ENCODE measurements at places on chromosomes 3 and 15.

- DNase-seq, result no peak
These were observed 129.4 kb upstream of the CNTN4 start for GRCh38 chr3:1969281-1969680.

GRCh38 chr3:156132313-156132712 lies 11.9 kb downstream of the KCNAB1 start:
- no peak for DNase-seq

GRCh38 chr3:82281205-82281604 lies 519.8 kb upstream of the GBE1 start:
- DNase-seq, result no peak

- DNase-seq, result no peak
These were observed 238.0 kb downstream of the DOCK3 start for GRCh38 chr3:50912746-50913145.

- DNase-seq, result no peak
These were observed 153.5 kb upstream of the COL8A1 start for GRCh38 chr3:99484871-99485270.

- DNase-seq, result no peak
These were observed 39.3 kb downstream of the ST6GAL1 start for GRCh38 chr3:186969607-186970006.

- DNase-seq, result no peak
These were observed 234.3 kb downstream of the SHOX2 start for GRCh38 chr3:157871838-157872460.

- no peak for DNase-seq
These were observed 302.5 kb upstream of the GADL1 start for GRCh38 chr3:31196881-31197364.

DNA sequence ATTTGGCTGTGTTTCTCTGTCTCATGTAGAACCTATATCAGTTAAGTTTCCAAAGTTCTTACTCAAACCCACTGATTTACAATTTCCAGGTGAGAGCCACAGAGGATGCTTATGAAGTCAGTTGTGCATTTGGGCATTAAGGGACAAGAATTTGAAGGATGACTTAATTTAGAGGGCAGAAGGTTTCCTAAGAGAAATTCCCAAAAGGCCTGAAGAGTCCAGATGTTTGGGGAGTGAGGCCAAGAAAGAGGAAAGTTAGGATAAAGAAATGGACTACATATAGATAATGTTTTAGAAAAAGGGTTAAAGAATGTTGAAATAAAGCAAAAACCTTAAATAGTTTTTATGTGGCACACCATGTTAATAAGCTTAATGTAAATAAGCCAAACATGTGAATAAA lies 338.7 kb upstream of the GRM7 start:
- no peak for DNase-seq

DNA sequence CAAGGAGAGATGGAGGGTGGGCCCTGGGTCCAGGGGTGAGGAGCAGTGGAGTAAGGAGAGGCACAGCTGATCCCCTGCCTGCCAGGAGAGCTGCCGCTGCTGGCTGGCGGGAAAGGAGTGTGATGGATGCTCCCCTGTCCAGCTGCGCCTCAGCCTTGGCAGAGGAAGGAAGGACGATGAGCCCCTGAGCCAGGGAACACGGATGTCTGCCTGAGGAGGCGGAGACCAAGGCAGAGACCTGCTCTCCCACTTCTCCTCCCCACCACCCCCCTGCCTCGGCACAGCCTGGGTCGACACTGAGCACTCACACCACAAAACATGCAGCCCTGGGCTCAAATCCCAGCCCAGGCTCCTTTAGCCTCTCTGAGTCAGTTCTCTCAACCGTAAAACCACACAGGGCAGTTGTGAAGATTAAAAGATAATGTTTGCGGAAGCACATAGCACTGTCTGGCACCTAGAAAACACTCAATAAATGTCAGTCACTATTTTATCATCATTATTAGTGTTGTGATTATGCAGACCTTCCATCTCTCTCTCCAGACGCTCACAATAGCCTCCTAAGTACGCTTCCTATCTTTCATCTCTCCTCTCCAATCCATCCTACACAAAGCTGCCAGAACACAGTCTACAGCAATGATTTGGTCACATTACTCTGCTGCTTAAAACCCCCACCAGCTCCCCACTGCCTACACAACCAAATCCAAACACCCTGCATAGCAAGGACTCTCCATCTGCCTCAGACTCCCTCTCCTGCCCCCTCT lies 52.2 kb downstream of the SEMA5B start:
- DNase-seq, result no peak

- DNase-seq, result no peak
These were observed 209.0 kb downstream of the GAP43 start for GRCh38 chr3:115832265-115832664.

- DNase-seq, result no peak
These were observed 78.8 kb downstream of the SLC7A14 start for GRCh38 chr3:170507063-170507462.

- no peak for DNase-seq
These were observed 10.8 kb downstream of the MESD start for GRCh38 chr15:80978685-80979329.

DNA sequence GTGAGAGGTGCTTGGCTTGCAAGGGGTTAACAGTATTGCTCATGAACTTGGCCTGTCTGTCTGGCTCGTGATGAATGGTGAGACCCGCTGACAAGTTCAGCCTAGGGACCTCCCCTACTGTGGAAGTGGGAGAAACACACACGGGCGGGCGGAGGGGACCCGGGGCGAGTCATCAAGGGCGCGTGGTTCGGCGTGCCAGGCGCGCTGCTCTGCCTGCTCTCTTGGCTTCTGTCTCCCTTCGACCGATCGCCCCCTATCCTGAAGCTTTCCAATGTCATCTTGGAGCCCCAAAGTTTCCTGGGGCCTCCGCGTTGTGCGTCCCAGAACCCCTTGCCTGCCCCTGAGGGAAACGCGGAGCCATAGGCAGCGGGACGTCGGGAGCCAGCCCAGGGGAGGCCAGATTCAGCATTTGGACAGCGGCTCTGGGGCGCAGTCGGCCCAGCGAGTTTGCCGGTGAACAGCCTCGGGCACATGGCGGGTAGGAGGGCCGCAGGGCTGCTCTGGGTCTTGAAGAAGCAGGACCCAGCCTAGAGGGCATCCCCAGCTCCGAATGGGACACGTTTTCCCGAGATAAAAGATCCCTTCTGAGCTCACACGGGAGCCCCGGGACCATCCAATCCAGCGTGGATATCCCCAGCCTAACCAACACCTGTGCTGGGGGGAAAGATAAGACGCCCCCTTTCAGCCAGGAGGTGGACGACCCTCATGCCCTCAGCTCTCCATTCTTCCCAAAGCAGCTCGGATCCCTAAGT lies 27.0 kb upstream of the POLG start:
- DNase-seq, result peak; percentile 44

GRCh38 chr3:135125171-135125801 lies 330.2 kb downstream of the EPHB1 start:
- DNase-seq, result no peak

GRCh38 chr3:160150525-160150924 lies 74.7 kb upstream of the C3orf80 start:
- no peak for DNase-seq

GRCh38 chr3:15513116-15513515 lies 8.4 kb downstream of the COLQ start:
- no peak for DNase-seq

GRCh38 chr3:197736010-197736490 lies 654 bp downstream of the RUBCN start:
- no peak for DNase-seq

GRCh38 chr3:139586420-139587017 lies 47.0 kb upstream of the RBP1 start:
- DNase-seq, result no peak

GRCh38 chr3:187013159-187013716 lies 82.9 kb downstream of the ST6GAL1 start:
- DNase-seq, result no peak

GRCh38 chr3:55630921-55631299 lies 143.8 kb upstream of the WNT5A start:
- DNase-seq, result no peak

- DNase-seq, result no peak
These were observed 27.0 kb upstream of the KCTD6 start for GRCh38 chr3:58464866-58465265.

- DNase-seq, result no peak
These were observed 190.8 kb upstream of the LPP start for GRCh38 chr3:187963003-187963676.

- DNase-seq, result no peak
These were observed 195.9 kb upstream of the DPH6 start for GRCh38 chr15:35741881-35742280.

DNA sequence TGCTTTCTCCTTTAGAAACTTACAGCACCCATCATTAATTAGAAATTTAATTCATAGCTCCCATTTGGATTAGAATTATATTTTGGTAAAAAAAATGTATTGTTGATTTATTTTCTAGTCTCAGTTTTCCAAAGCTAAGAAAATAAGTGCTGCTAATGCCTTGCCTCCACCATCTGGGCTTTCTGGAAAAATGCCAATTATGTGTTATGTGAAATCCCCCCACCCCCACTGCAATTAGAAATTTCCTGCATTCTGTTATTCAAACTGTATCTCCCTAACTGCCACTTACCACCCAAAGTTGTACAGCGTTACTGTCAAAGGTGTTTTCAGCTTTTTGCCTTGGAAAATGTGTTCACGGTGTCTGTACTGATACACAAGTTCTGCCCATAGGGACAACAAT lies 617.2 kb upstream of the UBE2E2 start:
- DNase-seq, result no peak

DNA sequence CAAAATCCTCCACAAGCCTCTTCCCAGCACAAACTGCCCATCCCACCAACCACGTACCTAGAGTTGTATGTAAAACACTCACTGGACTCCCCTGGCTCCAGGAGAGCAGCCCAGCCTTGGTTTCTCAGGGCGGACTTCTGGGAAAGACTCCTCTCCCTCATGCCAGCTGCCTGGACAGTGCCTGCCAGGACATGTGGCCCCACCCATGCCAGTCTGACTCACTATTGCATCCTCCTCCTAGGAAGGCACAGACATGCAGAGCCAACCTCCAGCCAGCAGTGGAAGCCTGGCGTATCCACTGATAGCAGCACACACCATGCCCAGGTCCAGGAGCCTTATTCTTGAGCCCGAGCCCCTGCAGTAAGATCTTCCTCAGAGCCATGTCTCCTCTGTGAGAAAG lies 8.6 kb downstream of the PKM start:
- no peak for DNase-seq

- DNase-seq, result no peak
These were observed 64.5 kb downstream of the FEM1B start for GRCh38 chr15:68341760-68342725.

DNA sequence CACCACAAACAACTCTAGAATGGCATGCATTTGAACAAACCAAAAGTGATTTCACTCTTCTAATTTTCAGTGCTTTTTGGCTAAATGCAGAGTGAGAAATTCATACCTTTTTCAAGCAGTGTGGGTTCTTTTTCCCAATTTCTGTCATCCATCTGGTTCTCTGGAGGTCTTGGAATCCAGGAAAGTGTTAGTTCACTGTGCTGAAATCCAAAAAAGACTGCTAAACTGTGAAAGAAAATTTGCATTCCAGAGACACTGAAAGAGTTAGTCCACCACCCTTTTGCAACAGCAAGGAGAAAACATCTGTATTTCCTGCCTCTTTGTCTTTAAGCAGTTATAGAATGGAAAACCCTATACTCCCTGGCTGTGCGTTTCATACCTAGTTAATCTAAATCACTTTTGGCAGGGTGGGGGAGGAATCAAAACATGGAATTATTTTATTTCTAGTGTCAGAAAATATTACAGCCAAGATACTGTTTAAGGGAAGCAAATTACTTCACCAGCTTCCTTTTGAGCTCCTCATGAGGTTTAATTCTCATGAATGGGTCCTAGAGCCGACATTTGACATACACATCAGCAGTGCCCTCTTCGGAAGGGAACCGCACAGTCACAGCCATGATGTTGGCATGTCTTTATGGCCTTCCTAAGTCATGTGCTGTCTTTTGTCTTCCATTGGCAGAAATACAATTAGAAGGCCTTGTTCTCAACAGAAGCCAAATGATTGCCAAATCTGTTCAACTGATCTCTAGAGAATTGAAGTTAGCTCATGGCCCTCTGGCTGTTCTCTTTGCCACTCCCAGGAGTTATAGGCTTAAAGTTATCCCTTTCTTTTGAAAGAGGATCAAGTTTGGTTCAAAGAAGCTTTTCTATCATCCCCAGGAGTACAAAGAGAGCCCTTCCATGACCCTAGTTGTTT lies 317.7 kb upstream of the TPRG1 start:
- no peak for DNase-seq

GRCh38 chr3:64548200-64548889 lies 139.5 kb downstream of the ADAMTS9 start:
- no peak for DNase-seq

DNA sequence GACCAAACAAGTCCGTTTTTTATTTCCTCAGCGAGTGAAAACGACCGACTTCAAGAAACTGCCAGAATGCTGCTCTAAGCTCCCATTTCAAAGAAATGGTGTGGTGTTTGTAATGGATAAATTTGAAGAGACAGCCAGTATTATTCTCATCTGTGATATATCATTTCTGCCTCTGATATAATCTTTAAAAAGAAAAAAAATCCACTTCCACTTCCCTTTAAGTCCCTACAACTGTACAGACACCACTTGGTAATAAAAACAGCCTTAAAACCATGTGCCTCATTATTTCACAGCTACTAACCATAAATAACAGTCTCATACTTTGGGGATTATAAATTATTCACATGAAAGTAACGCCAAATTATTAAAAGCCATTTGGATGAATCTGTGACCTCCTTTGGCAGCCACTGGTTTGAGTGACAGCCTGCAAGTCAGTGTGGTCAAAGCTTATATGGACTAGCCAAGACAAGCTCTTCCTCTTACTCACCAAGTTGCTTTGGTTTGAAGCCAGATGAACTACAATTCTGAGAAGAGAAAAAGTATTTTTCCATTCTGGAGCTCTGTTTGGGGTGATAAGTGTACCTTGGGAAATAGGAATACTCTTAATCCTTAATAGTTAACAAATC lies 168.0 kb downstream of the SHOX2 start:
- DNase-seq, result no peak

DNA sequence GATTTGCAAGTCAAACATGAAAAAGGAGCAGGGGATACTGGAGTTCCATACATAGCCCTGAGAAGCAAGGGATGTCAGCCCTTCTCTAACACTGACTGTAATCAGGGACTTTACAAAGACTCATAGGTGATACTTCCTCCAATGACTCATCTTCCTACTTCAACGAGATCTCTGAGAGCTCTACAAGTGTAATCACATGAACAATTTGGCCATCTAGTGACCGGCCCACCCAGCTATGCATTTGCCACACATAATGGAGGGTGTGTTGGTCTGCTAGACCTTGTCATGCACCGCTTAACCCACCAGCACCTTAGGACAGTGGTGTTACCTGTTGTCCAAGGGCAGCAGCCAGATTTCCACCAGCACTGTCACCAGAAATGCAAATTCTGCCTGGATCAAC lies 75.3 kb downstream of the NCEH1 start:
- DNase-seq, result no peak

GRCh38 chr3:66267031-66267430 lies 46.2 kb downstream of the SLC25A26 start:
- no peak for DNase-seq

- DNase-seq, result no peak
These were observed 124.9 kb downstream of the TMEM266 start for GRCh38 chr15:76184650-76185035.

Data from stimulated activated CD4-positive, alpha-beta T cell treated with anti-CD3 and anti-CD28 coated beads, Interleukin-15, amount 100 ng/mL, for 1 hour (primary cell).